ENCODE measurements at places on chromosomes 2 and 18. TPM values are rescaled to one million over a fixed set of nuclear protein-coding genes. Genes with fewer than 3 reads are reported as not detected.

The FAM228A gene
- total RNA-seq = under 0.01 TPM

The IL18R1 gene
- 0.30 TPM for total RNA-seq

The KYNU gene
- 1.8 TPM for total RNA-seq

The RMND5A gene
- 20.5 TPM for total RNA-seq

The TRIM43 gene
- total RNA-seq = not detected

The MYCN gene
- not detected for total RNA-seq
